GM12878 (cell line): ENCODE measurements at places on chromosomes 11 and 22. TPM values are rescaled to one million over a fixed set of nuclear protein-coding genes. Genes with fewer than 3 reads are reported as not detected.

UQCR10 gene
- polyA plus RNA-seq = 532 and 538 TPM in 2 replicates

POTEH gene
- polyA plus RNA-seq = 0.06 and 0.08 TPM in 2 replicates

GRCh38 chr11:70558681-70559080, 160.4 kb downstream of the CTTN start:
- DNase-seq = no peak

- DNase-seq = no peak
These were observed 2.2 kb downstream of the PHF21B start for GRCh38 chr22:45007391-45008185.
